ENCODE measurements at places on chromosomes 2 and 18.

- peak; percentile 71 for DNase-seq
These were observed at the start of gene ZNF514 for GRCh38 chr2:95159690-95160449. ZNF514 (minus strand) TSS chr2:95159848; CDS start chr2:95153253, 6,595 bp downstream.

GRCh38 chr2:161010503-161011015 lies 149.7 kb upstream of the TANK start:
- no peak for DNase-seq

- no peak for DNase-seq
These were observed 160.5 kb downstream of the GALNT13 start for GRCh38 chr2:154032220-154032619.

- no peak for DNase-seq
These were observed 73.6 kb downstream of the TEX51 start for GRCh38 chr2:126972279-126972626.

GRCh38 chr2:100976645-100977391 lies 25.3 kb upstream of the RPL31 start:
- DNase-seq, result no peak

DNA sequence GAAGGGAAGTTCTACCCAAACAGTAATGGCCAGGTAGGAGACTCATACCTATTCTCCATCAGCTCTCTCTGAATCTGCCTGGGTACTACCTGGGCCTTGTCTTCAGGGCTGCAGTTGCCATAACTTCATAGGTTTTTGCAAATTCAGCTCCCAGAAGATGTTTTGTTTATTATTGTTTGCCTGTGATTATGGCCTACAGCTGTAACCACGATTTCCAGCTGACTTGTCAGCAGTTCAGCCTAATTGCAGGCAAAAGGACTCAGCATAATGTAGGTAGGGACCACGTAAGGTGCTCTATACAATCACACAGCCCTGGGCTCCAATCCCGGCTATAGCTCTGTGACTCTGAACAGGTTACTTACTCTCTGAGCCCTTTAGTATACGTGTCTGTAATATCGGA lies 187.0 kb upstream of the FN1 start:
- no peak for DNase-seq

GRCh38 chr18:55435592-55435991 lies 152.4 kb downstream of the TCF4 start:
- DNase-seq, result no peak

DNA sequence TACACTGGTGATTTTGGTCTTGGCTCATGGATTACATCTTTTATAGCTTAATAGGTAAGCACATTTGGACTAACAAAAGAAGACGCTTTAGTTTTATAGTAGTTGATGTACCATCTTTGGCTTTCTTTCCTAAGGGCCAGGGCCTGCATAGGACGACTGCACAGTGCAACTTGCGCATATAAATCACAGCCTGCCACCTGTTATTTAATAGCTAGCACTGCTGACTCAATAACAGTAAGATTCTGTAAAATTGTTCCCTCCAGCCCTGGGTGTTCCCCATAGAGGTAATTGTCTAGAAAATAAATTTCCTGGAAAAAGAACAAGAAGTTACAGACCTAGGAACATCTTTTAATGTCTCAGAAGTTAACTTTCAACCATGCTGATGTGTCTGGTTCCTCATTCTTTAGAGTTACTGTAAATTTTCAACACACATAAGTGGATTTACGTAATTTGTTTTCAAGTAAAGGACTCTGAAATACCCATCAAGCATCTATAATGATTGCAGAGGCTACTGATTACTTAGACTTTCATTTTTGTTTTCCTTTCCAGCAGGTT lies 594.2 kb upstream of the NXPH2 start:
- DNase-seq, result no peak

DNA sequence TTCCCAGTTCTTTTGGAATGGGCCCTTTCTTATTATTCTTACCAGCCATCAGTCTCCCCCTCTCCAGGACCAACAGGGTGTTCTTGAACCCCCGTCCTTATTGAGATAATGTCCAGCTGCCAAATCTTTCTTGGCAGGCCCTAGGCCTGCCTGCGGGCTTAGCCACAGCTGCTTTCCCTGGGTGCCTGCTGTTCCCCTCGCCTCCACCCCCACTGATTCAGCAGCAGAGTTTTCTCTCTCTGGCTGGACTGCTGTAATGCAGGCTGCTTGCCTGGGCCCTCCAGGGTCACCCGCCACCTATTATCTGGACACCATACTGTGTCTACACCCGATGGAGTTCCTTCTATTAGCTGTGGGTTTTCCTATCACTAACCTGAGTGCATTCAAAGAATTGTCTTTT lies 395.4 kb upstream of the ATP5MC3 start:
- no peak for DNase-seq

Data from LoVo (cell line).